ENCODE measurements at places on chromosomes 2 and 18. TPM values are rescaled to one million over a fixed set of nuclear protein-coding genes. Genes with fewer than 3 reads are reported as not detected.

Gene IL36B
- total RNA-seq, result not detected

Gene ATF2
- 57.0 TPM for total RNA-seq

GRCh38 chr2:129922571-129923264, 56.7 kb upstream of the RAB6C start:
- H3K27ac ChIP-seq, result no peak overlapping the region
- no peaks in the 10 kb centered on the region for H3K4me1 ChIP-seq
- H3K4me3 ChIP-seq, result no peak overlapping the region
- H3K27me3 ChIP-seq, result peaks cover 32% of the 10 kb centered on the region
- DNase-seq, result no peak
- H3K36me3 ChIP-seq, result peaks cover 3% of the 10 kb centered on the region

Gene DES
- not detected for total RNA-seq

DNA sequence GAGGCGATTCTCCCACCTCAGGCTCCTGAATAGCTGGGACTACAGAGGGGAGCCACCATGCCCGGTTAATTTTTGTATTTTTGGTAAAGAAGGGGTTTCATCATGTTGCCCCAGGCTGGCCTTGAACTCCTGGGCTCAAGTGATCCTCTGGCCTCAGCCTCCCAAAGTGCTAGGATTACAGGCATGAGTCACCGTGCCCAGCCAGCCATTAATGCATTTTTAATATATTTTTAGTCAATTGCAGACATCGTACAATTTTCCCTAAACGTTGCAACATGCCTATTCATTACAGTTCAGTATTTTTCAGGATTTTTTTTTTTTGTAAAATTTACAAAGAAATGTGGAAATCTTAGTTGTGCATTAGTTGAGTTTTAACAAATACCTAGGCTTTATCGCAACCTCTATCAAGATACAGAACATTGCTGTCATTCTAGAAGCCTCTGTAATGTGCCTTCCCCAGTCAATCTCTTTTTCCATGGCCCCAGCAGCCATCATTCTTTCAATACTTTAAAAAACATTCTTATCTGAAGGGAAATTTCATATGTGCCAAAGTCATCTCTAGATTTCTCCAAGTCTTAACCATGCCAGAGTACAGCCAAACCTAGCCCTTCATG, 14.7 kb downstream of the NABP1 start:
- H3K27ac ChIP-seq, result no peak overlapping the region
- no peak for DNase-seq
- peaks cover 46% of the 10 kb centered on the region for H3K4me1 ChIP-seq
- H3K36me3 ChIP-seq, result peaks cover 27% of the 10 kb centered on the region
- H3K4me3 ChIP-seq, result no peak overlapping the region
- no peaks in the 10 kb centered on the region for H3K27me3 ChIP-seq

GRCh38 chr2:191864628-191865374, 17.9 kb upstream of the CAVIN2 start:
- H3K4me1 ChIP-seq, result no peaks in the 10 kb centered on the region
- no peaks in the 10 kb centered on the region for H3K36me3 ChIP-seq
- no peak for DNase-seq
- peaks cover 9% of the 10 kb centered on the region for H3K27me3 ChIP-seq
- no peak overlapping the region for H3K27ac ChIP-seq
- no peak overlapping the region for H3K4me3 ChIP-seq

GRCh38 chr2:109213646-109214433, 84.8 kb downstream of the SH3RF3 start:
- H3K27ac ChIP-seq, result peak overlapping the region; percentile 93
- peaks cover 68% of the 10 kb centered on the region for H3K27me3 ChIP-seq
- peak; percentile 74 for DNase-seq
- H3K4me3 ChIP-seq, result peak overlapping the region; percentile 72

- DNase-seq, result no peak
- no peak overlapping the region for H3K27ac ChIP-seq
- H3K27me3 ChIP-seq, result no peaks in the 10 kb centered on the region
- no peak overlapping the region for H3K4me3 ChIP-seq
- H3K4me1 ChIP-seq, result no peaks in the 10 kb centered on the region
These were observed 340.3 kb downstream of the CELF4 start for GRCh38 chr18:37225279-37225678.

DNA sequence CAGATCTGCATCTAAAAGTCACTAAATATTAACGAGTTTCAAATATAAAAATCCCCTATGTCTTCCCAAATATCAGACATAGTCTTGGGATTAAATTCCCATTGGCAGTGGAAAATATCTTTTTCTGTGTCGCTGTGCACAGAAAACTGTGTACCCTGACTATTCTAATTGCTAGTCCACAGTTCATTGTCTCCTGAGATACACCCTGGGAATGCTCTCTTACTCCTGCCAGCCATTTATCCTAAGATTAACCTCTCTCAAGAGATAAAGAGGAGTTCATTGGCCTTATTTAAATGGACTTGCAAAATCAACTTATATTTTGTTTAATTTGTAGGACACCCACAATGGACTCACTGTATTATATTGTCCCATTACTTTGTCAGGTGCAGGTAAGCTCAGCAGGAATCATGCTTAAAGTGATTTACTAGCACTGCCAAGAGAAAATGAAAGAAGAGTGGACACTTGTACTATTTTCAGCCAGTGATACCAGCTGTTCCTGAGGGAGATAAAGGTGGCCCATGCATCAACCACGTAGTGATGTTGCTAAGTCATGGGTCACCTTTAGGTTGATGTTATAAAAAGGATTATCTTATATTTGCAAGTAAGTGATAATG, 553.8 kb downstream of the PIK3C3 start:
- DNase-seq, result no peak
- H3K4me1 ChIP-seq, result no peaks in the 10 kb centered on the region
- no peaks in the 10 kb centered on the region for H3K36me3 ChIP-seq
- H3K27me3 ChIP-seq, result no peaks in the 10 kb centered on the region
- no peak overlapping the region for H3K4me3 ChIP-seq
- H3K27ac ChIP-seq, result no peak overlapping the region

DNA sequence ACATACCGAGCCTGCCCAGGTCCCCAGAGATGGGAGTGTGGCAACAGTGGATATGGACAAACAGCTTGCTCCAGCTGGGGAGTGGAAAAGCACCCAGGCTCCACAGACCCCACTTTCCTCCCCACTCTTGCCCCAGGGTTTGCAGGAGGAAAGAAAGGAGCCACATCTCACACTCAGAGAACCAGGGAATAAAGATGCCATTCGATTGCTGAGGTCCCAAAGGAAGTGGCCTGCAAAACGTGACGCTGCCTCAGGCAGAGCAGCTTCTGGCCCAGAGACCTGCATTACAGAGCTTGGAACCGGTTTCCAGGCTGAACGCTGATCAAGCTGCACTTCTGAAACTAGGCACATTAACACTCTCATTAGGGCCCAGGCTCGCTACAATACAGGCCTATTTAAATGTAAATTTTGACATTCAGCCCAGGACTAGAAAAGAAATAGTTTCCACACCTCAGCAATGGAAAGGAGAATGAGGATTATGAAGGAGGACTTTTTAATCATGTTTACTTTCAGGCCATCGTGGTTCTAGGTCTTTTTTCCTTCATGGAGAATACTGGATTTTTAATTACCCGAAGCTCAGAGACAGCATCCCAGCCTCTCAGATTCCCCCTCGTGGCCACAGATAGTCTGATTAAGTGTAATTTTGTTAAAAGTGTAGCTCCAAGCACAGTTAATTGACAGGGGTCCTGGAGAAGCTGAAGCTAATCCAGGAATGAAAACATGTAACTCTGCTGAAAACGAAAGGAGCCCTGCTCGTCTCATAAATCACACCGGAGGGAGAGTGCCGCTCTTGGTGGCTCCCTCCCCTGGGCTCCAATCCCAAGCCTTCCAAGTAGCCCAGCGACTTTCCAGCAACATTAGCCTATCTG, 221.3 kb upstream of the RAB6C start:
- no peak for DNase-seq
- H3K36me3 ChIP-seq, result no peaks in the 10 kb centered on the region
- no peak overlapping the region for H3K4me3 ChIP-seq
- no peak overlapping the region for H3K27ac ChIP-seq

- H3K36me3 ChIP-seq, result peaks cover 8% of the 10 kb centered on the region
- peak overlapping the region; percentile 10 for H3K27ac ChIP-seq
- no peak overlapping the region for H3K4me3 ChIP-seq
- H3K4me1 ChIP-seq, result peaks cover 46% of the 10 kb centered on the region
These were observed 54.7 kb downstream of the EML4 start for GRCh38 chr2:42223855-42224268.

- H3K4me3 ChIP-seq, result no peak overlapping the region
- H3K4me1 ChIP-seq, result peaks cover 10% of the 10 kb centered on the region
- peaks cover 7% of the 10 kb centered on the region for H3K27me3 ChIP-seq
- DNase-seq, result no peak
- H3K36me3 ChIP-seq, result no peaks in the 10 kb centered on the region
These were observed 131.3 kb upstream of the ACAA2 start for GRCh38 chr18:49944663-49945062.

DNA sequence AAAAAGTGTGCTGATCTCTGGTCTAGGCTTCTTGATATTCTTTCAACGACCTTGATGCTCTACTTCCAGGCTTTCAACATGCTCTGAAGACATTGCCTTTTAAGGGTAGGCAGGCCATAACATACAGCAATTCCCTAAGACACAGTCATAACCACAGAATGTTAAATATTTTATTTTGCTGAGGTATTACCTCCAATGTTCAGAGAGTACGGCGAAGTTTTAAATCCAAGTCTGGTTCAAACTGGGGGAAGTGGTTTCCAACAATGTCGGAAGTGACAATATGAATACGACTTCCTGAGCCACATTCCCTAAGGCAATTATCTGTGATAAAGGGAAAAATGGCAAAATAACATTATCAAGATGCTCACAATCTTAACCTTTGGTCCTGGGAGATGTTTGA, 1077.9 kb upstream of the PIK3C3 start:
- no peaks in the 10 kb centered on the region for H3K4me1 ChIP-seq
- H3K27me3 ChIP-seq, result no peaks in the 10 kb centered on the region
- H3K4me3 ChIP-seq, result no peak overlapping the region
- DNase-seq, result no peak

Measured in activated T-helper 1 cell treated with anti-CD3 and anti-CD28 coated beads, Interleukin-12 subunit alpha, Interleukin-12 subunit beta, Interleukin-2, Interleukin-4 antibody, amounts not matched to agents 30 ng/mL and 10 ng/mL and 1 ng/mL, durations not matched to agents 14 hours and 24 hours and 36 hours (primary cell).